Renal pelvis (tissue), 12 donors: ENCODE measurements at places on chromosomes 13 and 19.

GRCh38 chr13:84430446-84430845 lies 548.2 kb upstream of the SLITRK1 start:
- no peak for DNase-seq

- DNase-seq, result no peak
These were observed 111.9 kb downstream of the KL start for GRCh38 chr13:33128134-33128533.

DNA sequence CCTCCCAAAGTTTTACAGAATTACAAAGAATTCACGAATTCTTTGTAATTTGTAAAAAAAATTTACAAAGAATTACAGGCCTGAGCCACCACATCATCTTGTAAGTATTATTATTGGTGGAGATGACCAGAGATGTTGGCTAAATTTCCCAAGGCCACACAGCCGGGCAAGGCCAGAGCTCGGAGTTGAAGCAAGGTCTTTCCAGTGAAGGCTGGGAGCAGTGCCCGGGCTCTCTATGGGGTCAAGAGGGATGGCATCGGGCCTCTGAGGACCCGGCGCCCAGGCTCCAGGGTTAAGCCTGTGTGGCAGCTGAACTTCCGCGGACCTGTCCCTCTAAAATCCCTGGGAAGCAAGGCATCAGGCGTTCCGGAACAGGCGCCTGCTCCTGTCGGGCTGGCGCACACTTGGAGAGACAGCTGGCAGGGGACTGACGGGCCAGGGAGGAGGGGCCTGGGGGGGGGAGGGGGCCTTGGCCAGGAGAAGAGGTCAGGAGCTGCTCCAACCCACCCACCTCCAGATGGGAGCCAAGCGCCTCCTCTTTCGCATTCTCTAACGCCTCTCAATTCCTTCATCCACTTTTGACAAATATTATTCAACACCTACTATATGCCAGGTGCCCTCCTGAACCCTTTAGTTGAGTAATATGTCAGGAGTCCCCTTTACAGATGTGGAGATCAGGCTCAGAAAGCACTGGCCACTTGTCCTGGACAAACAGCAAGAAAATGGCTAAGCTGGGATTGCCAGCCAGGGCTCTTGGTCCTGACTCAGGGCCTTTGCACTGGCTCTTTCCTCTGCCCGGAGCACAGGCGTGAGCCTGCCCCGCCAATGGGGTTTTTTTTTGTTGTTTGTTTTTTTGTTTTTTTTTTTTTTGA lies 36.8 kb upstream of the SEMA6B start:
- no peak for DNase-seq

GRCh38 chr19:23346696-23347095 lies 48.6 kb downstream of the ZNF91 start:
- DNase-seq, result no peak

DNA sequence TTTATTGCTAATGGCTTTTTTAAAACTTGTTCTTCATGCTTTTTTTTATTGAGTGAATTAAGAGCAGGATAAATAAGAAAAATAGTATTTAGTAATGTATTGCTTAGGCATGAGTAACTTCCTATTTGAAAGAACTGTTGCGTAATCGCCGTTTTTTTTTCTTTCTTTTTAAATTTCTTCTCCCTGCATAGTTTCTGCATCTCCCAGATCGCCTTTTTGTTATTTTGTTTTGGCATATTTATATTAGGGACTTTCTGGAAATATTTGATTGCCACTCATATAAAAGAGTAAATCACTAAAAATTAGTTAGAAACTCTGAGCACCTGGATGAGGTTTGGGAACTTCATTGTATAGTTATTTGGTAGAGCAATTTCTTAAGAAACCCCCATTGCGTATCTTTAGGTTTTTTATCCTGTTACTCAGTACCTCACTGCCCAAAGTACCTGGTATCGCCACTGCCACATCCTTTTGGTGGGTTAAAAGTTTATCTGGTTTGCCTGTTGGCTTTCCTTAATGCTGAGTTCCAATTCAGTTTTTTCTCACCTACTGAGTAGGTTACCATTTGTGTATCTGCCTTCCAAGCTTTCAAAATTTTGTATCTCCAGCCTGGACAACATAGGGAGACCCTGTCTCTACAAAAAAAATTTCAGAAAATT lies 36.2 kb upstream of the LPAR6 start:
- no peak for DNase-seq

GRCh38 chr13:35903075-35903474 lies 228.1 kb downstream of the DCLK1 start:
- DNase-seq, result no peak

GRCh38 chr13:111398196-111398595 lies 77.8 kb downstream of the TEX29 start:
- no peak for DNase-seq

DNA sequence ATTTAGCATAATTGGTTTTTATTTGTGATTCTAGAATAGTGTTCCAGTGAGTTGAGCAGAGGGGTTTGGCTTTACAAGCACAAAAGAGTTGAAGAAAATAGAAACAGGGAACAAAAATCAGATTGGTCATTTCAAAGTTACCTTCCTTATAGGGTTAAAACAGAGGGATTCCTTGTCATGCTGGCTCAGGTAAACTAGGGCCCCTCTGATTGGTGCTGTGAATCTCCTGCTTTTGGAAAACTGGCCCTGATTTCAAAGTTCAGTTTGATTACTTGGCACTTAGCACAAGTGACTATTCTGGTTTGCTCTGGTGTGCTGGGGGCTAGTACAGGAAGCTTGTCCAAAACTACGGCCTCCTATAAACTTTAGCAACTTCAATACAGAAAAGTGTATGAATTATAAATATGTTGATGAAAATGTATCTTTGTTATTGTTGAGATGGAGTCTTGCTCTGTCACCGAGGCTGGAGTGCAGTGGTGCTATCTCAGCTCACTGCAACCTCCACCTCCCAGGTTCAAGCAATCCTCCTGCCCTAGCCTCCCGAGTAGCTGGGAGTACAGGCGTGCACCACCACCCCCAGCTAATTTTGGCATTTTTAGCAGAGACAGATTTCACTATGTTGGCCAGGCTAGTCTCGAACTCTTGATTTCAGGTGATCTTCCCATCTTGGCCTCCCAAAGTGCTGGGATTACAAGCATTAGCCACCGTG lies 1.9 kb upstream of the MRPS31 start:
- DNase-seq, result no peak

DNA sequence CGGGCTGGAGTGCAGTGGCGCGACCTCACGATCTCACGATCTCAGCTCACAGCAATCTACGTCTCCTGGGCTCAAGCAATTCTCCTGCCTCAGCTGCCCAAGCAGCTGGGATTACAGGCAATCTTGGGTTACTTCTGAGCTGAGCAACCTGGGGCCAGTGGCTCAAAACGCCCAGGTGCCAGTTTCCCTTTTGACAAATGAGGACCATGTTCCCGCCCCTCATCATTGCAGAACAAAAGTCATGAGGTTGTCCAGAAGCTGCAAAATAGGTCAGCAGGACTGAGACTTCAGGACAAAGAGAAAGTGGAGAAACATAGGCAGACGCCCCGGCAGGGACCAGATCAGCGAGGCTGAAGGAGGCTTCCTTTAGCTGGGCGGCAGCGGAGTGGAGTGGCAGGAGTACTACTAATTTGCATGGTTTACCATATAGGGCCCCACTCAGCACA lies 3.3 kb upstream of the ADGRE5 start:
- DNase-seq, result no peak
